ENCODE measurements at places on chromosomes 16 and 17.

DNA sequence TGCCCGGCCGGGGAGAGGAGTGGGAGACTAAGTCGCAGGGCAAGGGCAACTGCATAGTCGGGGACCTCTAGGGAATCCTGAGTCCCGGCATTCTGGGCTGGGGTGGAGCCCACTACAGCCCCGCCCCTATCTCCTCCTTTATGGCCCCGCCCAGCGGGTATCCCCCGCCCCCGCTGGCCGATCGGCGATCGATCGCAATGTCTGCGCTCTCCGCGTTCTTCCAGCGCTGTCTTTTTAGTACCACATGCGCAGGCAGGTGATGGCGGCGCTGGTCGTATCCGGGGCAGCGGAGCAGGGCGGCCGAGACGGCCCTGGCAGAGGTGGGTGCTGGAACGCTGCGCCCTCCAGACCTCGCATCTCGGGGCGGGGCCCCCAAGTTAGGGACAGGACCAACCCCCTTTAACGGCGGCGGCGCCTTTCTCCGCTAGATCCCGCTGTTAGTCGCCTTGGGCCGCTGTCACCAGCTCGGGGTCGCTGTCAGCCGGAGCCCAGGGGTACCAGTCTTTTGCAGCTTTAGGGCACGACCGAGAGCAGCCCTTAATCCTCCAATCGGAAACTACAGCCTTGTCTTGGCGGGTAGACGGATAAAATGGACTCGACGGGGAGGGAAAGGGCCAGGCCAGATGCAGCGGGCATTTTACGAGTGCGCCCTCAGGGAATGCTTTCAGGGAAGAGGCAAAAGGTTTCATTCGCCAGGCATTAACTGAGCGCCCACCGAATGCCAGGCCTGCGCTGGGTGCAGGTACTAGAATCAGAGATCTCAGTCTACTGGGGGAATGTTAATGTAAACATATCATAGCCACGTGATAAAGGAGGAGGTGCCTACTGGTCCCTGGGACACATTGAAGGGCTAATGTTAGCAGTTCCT lies at the start of gene DPH1:
DPH1 (plus strand) TSS at position 243 of the 868 bp plus-strand sequence; CDS start at position 260, 17 bp downstream.
- DNase-seq, result peak; percentile 93

DNA sequence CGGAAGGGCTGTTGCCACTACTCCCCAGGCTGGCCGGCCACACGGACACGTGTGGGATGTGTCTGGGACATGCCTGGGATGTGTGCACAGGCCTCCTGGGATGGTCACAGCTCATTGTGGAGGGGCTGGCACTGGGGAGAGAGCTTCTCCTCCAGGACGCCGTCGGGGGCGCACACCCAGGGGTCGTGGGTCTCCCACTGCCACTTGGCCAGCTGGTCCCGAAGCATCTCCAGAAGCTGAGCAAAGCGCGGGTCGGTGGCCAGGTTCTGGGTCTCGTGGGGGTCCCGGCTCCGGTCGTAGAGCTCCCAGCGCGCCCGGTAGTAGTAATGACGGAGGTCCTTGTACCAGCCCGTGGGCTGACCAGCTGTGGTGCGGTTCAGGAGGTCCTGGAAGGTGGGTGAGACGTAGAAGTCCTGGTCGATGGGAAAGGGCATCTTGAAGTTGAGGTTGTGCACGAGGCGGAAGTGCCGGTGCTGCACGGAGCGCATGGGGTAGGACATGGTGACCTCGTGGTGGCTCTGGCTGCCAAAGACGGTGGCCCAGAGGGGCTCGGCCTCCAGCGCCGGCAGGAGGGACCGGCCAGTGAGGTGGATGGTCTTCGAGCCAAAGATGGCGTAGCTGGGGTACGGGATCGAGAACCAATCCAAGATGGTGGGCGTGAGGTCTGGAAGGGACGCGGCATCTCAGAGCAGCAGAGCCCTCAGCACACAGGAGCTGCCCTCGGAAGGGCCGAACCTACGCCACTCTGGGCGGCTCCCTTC lies 9.6 kb downstream of the SGSH start:
- DNase-seq, result no peak

- DNase-seq, result peak; percentile 84
Measured at GRCh38 chr17:8674344-8675305, 44.1 kb upstream of the MYH10 start.

GRCh38 chr17:80873307-80873951 lies 118.2 kb upstream of the CHMP6 start:
- peak; percentile 56 for DNase-seq

DNA sequence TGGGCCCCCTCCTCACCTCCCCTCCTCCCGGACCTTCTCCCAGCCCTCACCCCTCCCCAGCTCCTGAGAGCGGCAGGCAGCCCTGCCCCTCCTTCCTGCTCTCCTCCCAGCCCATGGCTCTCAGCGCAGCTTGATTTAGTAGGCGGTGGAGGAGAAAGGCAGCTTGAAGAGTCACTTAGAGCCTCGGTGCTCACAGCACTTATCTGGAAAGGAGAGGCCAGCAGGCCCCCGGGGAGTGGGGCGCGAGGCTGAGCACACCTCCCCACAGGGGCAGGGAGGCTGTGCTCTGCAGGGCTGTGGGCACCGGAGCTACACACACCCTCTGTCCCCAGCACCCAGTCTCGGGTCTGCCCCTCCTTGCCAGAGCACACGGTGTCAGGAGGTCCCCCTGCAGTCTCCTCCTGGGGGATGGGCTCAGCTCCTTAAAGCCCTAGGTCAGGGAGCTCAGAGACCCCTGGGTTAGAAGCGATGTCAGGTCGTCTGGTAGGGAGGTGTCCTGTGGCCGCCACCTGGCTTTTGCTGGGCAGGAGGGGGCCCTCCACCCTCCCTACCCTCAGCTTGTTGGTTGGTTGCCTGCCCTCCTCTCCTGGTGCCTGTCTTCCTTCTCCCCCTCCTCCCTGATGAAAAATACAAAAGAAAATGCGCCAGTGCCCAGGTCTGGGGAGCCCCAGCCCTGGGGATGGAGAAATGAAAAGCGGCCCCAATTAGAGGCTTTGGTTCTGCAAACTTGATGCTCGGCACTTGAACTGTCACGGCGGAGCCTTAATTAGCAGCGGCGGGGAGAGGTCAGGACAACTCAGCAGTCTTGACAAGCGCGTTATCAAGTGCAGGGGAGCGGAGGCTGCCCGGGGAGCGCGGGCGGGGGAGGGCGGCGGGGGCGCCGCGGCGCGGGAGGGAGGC lies 151.1 kb upstream of the GSE1 start:
- DNase-seq, result peak; percentile 72

DNA sequence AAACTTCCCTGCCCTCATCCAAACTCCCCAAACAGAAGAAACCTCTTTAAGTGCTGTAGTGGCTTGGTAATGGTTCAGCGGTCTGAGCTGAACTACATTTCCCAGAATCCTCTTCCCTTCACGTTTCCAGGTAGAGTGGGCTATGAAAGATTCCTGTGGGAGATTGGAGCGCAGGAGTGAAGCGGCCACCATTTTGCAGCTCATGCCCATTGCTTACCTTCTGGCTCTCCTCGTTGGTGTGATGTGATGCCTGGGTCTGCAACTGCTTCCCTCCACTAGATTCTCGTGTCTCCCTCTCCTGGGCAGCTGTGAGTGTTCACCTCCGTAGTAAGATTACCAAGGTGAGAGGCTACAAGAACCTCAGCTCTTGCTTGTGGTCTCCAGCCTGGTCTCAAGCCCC lies 82.1 kb downstream of the GPR139 start:
- no peak for DNase-seq

DNA sequence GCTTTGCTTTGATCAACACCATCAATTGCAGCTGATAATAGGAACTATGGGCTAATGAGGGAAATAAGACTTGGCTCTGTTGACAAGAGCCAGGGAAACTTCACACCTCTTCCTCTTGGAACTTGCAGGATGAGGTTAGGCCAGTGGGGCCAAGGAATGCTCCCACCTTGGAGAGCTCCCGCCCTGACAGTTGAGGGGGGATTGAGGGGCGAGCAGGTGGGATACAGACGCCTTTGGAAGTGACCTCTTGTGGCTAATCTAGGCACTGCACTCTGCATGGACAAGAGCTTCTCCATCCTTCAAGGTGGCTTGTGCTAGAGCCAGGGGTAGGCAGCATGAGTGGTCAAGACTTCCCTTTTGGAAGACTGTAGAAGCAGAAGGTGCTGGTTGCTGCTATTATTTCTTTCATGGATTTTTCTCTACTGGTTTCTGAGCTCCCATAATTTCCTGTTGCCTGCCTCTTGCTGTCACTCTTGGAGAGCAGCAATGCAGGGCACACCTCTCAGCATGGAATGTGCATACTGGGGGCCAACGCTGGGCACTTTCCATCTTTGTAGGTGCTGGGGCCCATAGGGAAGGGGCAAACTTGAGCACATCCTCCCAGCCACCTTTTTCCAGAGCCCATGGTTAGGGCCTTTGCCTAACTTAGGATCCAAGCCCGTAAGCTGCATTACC lies 2.3 kb upstream of the PHF12 start:
- DNase-seq, result no peak

DNA sequence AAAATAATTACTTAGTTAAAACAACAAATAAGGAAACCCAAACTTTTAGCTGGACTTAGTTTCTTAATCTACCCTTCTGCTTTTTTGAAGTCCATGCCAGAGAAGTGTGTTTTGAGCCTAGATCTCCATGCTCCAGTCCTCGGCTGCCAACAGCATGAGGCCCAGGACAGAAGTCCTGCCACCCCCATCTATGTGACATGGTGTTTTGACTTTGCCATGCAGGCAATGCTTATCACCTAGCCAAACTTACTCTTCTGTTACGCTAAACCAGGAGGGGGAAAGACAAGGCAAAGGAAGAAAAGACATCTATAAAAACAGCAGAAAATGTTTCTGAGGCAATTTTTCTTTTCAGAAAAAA lies 119.5 kb downstream of the PARN start:
- DNase-seq, result no peak

DNA sequence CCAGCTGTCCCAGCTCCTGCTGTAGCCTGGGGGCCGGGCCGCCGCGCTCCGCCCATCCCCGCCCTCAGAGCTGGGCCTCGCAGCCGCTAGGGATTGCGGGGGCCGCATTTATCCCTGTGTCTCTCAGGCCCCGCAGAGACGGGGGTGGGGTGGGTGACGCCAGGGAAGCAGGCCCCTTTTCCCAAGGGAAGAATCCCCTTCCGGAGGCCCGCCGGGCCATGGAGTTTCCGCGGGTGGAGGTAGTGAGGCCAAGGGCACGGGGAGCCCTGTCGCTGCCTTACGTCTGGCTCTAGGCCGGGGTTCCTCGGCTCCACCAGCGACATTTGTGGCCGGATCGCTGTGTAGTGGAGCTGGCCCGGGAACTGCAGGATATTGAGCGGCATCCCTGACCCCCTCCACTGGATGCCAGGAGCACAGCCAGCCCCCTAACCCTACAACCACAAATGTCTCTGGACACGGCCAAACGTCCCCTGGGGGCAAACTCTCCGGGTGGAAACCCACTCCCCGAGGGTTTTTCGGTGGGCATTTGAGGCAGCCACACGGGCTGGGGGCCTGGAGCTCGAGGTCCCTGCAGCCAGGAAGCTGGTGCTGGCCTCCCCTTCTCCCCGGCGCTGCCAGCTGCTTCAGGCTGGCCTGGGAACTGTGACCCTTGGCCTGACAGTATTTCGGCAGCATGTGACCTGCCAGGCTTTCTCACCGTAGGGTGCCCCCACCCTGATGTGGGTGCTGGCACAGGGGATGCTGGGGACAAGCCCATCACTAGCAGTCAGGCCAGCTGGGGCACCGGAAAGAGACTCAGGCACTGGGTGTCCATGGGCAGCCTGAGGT lies 12.0 kb upstream of the CD300A start:
- DNase-seq, result peak; percentile 97

DNA sequence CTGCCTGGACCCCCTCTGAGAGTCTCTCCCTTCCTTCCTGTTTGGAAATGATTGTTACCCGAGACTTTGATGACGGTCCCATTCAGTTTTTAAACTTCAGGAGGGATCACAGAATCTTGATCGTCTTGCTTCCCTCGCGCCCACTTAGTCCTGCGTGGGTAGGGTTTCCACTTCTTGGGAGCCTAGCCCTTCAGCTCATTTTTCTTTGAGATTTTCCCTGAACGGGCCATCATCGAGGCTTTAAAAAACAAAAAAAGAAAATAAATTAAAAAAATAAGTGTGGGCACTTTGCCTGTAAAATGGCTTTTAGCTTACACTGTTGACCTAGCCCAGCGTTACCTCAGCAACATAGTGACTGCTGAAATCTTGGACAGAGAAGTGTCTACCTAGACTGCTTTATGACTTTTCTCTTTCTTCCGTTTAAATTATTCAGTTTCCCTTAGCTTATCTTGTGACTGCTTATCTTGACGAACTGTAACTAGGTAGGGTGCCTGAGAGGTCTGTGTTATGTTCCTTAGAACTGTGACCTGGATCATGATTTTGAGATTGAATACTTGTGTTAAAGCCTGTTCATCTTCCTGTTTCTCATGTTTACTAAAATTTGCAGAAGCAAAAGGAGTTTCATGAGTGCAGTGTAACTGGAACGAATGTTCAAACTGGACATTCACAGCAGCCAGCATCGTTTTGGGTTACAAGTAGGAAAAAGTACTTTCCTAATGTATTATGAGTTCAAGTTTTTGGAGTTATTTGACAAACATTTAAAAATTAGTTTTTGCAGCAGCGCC lies 874 bp downstream of the WWP2 start:
- no peak for DNase-seq

GRCh38 chr17:48187872-48188608 lies 80.5 kb downstream of the SNX11 start:
- DNase-seq, result no peak

DNA sequence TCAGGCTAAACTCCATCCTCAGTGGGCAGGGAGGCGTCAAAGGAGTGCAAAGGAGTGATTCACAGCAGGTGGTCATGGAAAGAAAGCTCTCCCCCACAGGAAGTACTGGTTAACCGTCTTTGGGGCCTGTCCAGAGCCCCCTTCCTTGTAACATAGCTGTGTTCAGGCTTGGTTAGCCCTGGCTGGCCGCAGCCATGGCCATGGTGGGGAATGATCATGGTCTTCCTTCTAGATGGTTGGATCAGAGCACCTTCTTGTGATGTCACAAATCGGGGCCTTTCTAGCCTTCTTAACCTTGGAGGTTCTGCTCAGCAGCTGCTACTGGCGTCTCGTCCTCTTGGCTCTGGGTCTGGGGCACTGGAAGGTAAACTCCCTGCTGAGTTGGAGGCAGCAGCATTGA lies 15.8 kb downstream of the NKD1 start:
- DNase-seq, result no peak

DNA sequence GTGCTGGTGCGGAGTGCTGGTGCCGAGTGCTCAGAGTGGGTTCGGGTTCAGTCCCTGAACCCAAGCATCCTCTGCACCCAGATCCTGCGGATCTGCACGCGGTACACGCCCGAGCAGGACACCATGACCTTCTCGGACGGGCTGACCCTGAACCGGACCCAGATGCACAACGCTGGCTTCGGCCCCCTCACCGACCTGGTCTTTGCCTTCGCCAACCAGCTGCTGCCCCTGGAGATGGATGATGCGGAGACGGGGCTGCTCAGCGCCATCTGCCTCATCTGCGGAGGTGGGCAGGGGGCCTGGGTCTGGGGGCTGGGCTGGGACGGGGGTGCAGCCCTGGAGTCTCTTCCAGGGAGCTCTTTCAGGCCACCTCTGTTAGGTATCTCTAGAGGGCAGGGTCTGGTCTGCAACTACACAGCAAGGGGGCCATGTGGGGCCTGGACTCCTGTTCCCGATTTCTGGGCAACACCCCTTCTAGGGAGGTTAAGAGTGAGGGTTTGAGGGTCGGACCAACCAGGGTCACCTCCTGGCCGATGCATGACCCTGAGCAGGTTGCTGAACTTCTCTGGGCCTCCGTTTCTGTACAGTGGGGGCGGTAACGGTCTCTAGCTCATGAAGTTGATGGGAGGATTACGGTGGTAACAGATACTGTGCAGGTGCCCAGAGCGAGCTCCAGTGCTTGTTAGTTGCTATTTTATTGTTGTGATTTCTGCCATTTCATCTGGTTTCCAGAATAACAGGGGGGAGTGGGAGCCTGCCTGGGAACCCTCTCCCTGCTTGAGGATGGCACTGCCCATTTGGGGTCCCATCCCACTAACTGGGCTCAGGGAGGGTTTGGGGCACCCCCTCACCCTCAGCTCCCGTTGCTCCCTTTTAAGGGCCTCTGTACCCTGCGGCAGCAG lies 10.1 kb downstream of the GJD3 start:
- peak; percentile 28 for DNase-seq

GRCh38 chr17:27477050-27477888 lies 21.0 kb downstream of the KSR1 start:
- no peak for DNase-seq
